Amniotic stem cell (primary cell): ENCODE measurements at places on chromosomes 6 and 20.

DNA sequence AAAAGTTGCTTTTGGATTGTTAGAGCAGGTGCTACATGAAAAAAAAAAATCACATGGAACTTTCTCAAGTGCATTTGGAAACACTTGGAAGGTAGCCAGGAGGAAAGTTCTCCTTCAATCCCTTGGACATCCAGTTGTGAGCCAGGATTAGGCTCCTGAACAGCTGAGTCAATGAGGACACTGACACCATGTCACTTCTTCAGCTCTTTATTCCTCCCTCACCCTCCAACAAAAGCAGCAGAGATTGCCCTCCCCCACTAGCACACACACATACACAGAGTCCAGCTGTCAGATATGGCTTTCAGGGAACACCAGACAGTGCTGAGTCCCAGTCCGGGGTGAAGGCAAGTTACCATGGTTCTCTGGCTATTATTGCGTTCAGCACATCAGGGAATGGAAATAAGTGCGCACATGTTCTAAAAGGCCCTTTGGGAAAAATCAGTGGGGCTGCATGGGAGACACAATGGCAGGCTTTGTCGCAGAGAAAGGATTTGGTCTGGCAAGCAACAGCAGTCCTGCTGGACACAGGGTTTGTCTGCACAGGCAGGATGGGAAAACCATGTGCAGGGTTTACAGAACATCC lies 124.7 kb upstream of the MARCKS start:
- no peak for DNase-seq

DNA sequence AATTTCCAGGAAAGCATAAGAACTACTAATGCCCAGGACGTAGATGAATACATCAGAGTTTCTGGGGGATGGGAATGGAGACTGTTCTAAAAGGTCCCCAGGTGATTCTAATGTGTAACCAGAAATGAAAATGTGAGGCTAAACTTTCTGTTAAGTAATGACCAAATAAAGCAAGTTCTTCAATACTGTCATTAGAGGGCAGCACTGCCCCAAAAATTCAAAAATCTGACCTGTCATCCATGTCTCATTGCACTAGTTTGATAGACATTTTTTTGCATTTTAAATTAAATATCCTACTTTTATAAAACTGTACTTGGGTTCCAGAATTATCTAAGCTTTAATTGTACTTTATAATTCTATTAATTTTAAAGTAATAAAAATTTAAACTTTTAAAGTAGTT lies 94.9 kb downstream of the RFX6 start:
- no peak for DNase-seq

GRCh38 chr6:16546861-16547260 lies 214.4 kb downstream of the ATXN1 start:
- DNase-seq: no peak

DNA sequence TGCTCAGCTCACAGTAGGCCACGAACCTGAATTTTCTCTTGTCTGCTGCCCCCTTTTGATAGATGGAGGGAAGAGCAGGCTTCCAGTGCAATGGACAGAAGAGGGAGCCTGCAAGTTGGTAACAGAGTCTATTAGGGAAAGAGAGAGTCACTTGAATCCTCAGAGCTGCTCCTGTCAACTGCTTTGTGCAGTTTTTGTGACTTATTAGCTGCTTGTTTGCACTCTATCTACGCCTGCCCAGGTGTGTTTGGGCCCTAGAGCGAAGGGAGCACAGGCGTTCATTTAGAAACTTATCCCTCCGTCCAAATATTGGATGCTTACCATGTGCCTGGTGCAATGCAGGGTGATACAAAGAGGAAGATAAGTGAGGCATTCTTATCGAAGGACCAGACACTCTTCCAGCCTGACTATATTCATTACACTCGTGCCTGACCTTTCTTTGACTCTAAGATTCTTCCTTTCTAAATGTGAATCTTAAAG lies 11.6 kb upstream of the SLC2A12 start:
- DNase-seq: peak; percentile 73

DNA sequence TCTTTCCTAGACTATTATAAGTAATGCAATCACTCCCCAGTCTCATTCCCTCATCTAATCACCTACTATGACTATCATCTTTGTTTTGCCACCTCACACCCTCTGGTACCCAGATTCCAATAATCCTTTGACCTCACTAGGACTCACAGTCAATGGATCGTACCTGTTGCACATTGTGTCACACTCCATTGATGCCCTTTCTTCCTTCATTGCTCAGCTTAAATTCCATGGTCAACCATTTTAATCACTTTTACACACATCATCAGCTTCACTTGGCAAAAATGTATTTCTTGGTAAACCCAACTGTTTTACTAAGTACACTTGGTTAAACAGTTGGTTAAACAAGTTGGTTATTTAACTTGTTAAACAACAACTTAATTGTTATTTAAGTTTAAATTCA lies 44.0 kb downstream of the CEP162 start:
- DNase-seq: no peak

DNA sequence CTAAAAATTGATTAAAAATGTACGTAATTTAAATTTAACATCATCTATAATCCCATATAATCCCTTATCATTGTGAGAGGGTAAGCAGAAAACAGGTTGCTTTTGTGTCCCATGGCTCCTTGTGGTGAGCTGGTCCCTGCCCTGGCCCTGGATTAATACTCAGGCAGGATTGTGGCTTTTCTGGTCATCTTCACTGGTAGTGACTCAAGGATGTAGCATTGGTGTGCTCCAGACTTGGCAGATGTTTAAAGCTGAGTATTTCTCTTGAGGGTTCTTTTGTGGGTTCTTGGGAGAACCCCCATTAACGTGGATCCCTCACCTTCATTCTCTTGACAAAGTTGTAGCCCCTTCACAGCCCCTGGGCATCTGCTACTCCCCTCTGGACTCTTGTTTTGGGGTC lies 39.3 kb downstream of the SNRNP48 start:
- DNase-seq: no peak

GRCh38 chr6:56815436-56815835 lies 139.5 kb upstream of the BEND6 start:
- no peak for DNase-seq
